Activated T-cell treated with anti-CD3 and anti-CD28 coated beads for 4 hours (primary cell): ENCODE measurements at places on chromosomes 1 and 21.

DNA sequence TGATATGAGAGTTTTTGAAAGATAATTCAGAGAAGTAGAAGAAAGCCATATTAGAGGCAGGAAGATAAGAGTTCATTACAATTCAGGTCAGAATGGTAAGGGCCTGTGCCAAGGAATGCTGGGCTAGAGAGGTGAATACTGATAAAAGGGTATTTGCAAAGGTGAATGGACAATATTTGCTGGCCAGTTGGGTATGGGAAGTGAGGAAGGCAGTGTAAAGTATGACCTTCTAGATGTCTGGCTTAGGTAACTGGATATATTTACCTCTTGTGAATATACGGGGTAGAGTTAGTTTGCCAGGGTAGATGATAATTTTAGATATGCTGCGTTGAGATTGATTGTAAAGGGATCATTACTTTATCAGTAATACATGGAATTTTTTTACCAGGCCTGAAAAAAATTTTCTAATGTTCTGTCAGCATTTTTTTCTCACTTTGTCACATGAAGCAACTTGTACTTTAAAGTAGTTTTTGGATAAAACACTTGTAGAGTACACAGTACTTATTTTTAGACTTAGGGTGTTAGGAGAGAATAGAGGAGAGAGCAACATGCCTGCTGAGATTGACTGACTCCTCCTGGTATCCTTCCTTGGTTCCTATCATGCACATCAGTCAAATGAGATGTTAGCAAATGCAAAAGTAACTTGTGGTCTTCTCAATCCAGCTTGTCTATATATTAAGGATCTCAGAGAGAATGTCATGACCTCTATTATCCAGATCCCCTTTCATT is 14.1 kb downstream of the RTCA start:
- DNase-seq, result no peak

DNA sequence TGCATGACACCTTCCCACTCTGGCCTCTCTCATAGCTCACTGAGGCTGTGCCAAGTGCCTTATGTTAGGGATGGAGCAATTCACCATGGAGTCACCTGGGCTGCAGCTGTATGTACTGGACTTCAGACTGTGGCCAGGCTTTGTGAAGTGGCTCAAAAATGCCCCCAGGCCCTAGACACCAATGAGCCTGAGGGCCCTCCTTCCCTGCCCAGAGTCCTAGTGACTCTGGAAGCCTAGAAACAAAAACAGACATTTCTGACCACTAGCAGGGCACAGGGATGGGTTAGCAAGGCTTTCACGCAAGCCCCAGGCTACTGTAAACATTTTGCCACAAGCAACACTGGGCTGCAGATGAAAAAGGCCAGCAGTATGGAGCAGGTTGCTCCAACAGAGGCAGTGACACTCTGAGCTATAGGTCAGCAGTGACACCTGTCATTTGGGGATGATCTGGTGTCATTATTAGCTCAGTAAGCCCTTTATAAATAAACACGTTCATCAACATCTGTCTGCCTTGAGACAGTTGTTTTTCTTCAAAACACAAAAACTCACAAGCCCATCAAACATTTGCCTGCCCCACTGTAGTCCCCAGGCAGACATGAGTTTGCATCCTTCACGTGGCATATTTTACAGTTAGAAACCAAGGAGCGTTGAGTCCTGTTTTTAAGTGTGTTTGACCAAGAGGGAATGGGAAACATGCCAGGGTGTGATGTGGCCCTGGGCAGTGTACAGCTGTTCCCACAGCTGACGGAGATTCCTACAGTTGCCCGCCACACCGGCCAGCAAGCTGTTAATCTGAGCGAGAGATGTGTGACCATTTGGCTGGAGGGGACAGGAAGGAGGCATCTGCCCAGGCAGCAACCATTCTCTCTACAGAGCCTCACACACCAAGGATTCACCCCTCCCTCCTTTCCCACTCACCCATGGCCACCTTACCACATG is 66.8 kb downstream of the KCNN3 start:
- no peak for DNase-seq

GRCh38 chr1:32728413-32729077 is 26.0 kb upstream of the SYNC start:
- no peak for DNase-seq

- DNase-seq, result no peak
Measured at GRCh38 chr1:209675565-209676154, 448 bp downstream of the G0S2 start.

- DNase-seq, result no peak
Measured at GRCh38 chr1:17265162-17265561, 16.3 kb downstream of the PADI3 start.

GRCh38 chr1:53244141-53244540 is 5.8 kb upstream of the MAGOH start:
- DNase-seq, result no peak

DNA sequence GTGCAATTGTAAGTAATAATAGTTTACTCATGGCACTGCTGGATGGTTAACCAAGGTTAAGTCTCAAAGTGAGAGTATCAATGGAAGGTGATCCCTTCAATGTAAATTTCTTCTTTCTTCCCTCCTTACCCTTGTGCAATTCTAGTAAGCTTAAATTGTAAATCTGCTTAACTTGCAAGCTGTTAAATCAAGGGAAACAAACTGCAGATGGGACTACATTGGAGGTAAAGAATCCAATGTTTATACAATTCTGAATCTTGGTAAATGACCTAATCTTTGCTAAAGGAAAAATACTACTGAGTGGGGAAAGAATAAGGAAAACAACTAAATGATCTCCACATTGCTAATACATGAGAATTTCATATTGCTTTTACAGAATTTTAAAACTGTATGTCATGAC is 6.7 kb upstream of the CD55 start:
- no peak for DNase-seq

DNA sequence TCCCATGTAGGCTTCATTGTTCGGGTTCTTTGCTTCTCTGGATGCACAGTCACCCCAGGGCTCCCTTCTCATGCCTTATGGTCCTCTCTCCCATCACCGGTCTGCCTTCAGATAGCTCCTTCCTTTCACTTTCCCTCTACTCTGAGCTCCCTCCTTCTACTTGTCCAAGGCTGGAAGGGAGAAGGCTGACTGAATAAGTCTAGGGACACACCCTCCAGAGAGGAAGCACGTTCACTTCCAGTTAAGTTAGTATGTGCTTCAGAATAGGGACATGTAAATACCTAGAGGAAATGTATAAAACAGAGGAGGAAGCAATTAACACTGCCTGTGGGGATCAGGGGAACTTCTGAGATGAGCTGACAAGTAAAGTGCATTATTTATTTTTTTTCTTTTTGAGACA is 23.5 kb downstream of the CXADR start:
- no peak for DNase-seq

DNA sequence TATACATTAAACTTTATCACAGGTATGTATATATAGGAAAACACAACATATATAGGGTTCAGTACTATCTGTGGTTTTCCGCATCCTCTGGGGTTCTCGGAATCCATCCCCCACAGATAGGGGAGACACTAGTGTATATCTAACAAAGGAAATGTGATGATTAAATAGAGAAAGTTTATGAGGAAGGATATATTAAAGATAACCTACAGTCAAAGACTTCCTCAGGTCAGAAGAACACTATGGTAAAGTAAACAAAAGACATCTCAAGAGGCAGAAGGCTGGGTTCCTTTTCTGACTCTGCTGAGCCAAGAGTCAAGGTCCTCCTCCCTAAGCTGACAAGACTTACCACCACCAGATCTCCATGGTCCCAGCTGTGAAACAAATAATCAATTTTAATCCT is 12.1 kb downstream of the USP24 start:
- DNase-seq, result no peak

DNA sequence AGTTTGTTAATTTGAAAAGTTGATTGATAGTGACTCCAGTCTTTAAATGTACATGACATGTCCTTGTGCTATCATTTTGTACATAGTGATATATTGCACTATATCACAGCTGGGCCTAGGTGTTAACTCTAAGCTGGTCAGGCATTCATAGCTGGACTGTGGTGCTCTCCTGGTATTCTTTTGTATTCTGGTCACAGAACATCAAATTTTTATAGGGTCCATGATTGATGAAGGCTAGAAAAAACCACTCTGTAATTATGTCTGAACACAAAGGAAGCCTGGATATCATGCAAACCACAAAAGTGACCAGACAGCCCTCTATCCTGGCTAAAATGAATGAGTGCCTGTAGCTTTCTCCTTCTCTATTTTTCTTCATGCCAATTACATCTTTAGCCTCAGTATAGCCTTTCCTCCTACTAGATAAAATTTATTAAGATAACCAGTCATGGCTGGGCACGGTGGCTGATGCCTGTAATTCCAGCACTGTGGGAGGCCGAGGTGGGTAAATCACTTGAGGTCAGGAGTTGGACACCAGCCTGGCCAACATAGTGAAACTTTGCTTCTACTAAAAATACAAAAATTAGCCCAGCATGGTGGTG is 134.9 kb upstream of the B3GALT2 start:
- no peak for DNase-seq

DNA sequence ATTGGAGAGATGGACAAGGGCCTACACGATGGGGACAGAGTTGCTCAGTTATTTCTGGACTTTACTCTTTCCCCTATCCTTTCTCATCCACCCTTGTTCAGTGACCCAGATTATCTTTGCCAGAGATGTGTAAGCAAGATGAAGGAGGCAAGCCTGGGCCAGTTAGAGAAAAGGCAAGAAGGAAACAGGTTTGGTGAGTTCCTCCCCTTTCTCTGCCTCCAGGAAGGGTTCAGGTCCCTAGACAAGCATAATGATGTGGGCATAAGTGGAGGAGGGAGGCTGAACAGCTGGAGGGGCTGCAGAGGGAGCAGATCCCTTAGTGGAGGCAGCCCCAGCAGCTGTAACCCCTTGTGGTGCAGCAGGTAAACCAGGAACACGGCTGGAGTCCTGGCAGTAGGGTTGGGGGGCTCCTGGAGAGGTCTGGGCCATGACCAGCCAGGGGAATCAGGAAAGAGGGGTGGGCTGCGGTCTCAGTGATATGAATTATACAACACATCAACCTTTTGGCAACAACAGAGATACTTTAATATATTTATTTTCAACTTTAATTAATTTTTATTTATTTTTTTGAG is 9.2 kb upstream of the CDC42 start:
- DNase-seq, result no peak

DNA sequence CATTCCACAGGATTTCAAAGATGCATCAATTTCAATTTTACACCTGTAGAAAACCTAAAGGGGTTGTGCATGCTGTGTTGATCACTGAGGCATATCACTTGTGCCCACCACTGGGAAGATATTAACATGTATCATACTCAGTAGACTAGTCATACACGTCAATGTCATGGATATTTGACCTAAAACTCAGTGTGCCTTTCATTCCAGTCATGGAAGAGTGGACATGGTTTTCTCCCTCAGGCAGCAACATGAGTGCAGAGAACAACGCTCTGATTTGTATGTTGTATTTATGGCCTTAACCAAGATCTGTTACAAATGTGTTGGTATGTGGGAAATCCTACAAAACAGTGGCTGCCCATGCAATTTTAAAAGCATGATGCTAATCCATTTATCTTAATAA is 6.1 kb upstream of the C1orf53 start:
- no peak for DNase-seq

DNA sequence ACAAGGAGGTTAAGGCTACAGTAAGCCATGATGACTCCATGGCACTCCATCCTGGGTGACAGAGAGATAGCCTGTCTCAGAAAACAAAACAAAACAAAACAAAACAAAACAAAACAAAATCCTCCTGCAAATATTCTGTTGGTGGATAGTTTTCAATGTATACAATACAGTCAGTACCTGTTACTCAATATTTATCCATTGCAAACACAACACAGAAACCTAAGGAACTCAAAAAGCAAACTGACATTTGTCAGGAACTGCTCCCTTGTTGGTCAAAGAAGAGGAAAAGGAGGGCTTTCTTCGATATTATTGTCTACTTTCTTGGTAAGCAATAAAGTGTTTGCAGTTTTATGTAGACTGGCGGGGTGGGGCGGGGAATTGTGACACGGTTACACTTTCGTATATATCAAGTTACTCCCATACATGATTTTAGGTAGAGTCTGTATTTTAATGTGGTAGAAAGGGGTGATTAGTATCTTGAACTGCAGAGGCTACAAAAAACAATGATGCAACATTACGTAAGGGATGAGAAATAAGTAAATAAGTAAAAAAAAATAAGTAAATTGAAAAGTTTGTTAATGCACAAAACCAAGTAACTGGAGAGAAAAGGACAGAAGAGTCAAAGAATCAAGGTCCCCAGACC is 31.8 kb downstream of the APP start:
- DNase-seq, result no peak

GRCh38 chr1:6955357-6956094 is 170.3 kb downstream of the CAMTA1 start:
- no peak for DNase-seq

DNA sequence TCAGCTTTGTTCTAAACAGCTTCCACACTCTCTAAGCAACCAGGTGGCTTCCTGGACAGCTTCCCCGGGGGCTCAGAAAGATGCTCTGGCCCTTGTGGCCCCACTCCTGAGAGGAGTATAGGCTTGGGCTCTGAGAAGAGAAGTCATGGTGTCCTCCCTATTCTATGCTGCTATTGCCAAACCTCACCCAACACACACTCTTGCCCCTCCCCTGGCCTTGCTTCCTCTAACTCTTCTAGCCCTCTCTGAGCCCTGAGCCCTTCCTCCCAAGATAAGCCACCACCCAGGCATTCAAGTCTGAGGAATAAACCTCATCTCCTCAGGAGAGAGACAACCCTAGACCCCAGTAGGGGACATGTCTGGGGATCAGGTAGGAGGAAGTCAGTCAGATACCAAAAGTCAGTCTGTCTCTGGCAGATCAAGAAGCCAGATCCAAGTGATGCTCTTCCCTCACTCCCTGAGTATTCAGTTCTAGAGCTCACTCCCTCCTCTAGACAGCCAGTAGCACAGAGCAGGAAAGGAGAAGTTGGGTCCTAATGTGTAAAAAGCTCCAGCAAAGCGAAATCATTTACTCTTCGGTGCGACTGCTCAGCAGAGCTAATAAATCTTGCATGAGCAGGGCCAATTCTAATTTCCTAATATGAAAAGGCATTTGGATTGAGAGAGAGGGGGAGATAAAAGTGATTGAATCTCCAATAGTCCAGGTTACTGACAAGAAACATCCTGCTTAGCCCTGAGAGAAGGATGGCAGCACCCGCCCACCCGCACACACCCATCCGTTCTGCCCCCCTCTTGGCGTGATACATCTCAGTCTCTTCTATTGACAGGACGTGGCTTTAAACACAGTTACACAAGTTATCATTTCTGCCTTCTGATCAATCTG is 50.5 kb downstream of the DMAP1 start:
- no peak for DNase-seq

DNA sequence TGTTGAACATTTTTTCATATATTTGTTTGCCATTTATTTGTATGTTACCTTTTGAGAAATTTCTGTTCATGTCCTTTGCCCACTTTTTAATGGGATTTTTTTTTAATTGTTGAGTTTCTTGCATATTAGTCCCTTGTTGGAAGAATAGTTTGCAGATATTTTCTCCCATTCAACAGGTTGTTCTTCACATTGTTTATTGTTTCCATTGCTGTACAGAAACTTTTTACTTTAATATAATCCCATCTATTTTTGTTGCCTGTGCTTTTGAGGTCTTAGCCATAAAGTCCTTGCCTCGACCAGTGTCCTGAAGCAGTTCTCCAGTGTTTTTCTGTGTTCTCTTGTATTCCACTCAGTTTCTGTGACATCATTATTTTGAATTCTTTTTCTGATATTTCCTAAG is 54.2 kb upstream of the B3GALT2 start:
- DNase-seq, result no peak
